Activated CD4-positive, alpha-beta memory T cell treated with anti-CD3 and anti-CD28 coated beads for 36 hours (primary cell): ENCODE measurements at places on chromosomes 5 and 9. TPM values are rescaled to one million over a fixed set of nuclear protein-coding genes. Genes with fewer than 3 reads are reported as not detected.

DNA sequence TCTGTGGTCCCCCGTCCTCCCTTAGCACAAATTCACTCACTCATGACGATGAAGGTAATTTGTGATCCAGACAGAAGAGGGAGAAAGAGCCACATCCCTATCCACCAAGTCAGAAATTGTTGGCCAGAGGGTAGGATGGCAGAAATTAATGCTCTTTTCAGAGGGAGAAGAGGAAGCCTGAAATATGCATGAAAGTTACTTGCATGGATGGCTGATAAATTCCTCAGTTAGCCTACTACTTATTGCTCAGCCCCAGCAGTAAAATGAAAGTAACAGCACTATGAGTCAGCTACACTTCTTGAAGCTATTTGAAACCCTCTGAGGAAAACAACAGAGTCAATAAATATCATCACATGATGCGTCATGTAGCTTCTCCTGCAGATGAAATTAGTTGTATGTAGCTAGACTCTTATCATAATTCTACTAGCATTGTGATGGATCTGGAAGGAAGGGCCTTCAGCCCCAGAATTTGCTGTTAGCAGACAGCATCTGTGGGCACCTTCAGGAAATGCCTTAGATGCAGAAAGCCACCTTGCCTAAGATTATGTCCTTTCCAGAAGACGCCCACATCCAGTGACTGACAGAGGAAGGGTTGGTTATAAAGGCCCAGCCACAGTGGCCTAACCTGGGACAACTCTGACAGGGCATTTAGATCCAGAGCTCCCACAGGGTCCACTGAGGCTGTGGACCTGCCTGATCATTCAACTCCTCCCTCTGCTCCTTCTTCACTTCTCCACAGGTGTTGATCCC, 81.2 kb upstream of the CCDC112 start:
- no peak for DNase-seq
- no peak overlapping the region for H3K4me3 ChIP-seq
- H3K36me3 ChIP-seq: no peaks in the 10 kb centered on the region
- peaks cover 3% of the 10 kb centered on the region for H3K27me3 ChIP-seq
- H3K27ac ChIP-seq: no peak overlapping the region

- H3K4me3 ChIP-seq: no peak overlapping the region
- no peak for DNase-seq
- peaks cover 4% of the 10 kb centered on the region for H3K36me3 ChIP-seq
Measured at GRCh38 chr9:37327553-37327952, 94.9 kb upstream of the GRHPR start.

- H3K4me1 ChIP-seq: peaks cover 80% of the 10 kb centered on the region
- no peaks in the 10 kb centered on the region for H3K27me3 ChIP-seq
- peak; percentile 51 for DNase-seq
- peak overlapping the region; percentile 97 for H3K27ac ChIP-seq
- H3K4me3 ChIP-seq: peak overlapping the region; percentile 62
Measured at GRCh38 chr9:98108531-98109031, 10.4 kb downstream of the TRIM14 start.

- H3K4me1 ChIP-seq: peaks cover 2% of the 10 kb centered on the region
- no peak overlapping the region for H3K4me3 ChIP-seq
- H3K27ac ChIP-seq: no peak overlapping the region
- peaks cover 10% of the 10 kb centered on the region for H3K27me3 ChIP-seq
Measured at GRCh38 chr5:78527054-78527859, 121.3 kb downstream of the LHFPL2 start.

The MRPS30 gene
- total RNA-seq: 49.3 TPM

The PAIP2 gene
- 110 TPM for total RNA-seq

The CKMT2 gene
- total RNA-seq: not detected

DNA sequence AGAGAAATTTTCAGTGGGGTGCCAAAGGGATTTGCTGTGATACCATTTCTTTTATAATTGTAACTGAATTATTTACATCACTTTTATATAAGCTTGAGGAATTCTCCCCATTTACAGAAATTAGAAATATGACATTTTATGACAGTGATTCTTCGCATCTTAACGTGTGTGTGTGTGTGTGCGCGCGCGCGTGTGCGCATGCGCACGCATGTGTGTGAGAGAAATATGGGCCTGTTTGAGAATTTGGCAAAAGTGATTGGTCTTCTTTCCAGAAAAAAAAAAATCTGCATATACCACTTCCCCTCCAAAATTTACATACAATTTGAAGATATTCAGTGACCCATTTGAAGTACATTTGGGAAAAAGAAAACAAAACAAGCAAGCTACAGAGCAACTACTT, 190.7 kb upstream of the PDE4D start:
- no peaks in the 10 kb centered on the region for H3K36me3 ChIP-seq
- H3K4me1 ChIP-seq: no peaks in the 10 kb centered on the region
- H3K27ac ChIP-seq: no peak overlapping the region
- H3K4me3 ChIP-seq: no peak overlapping the region
- DNase-seq: no peak

DNA sequence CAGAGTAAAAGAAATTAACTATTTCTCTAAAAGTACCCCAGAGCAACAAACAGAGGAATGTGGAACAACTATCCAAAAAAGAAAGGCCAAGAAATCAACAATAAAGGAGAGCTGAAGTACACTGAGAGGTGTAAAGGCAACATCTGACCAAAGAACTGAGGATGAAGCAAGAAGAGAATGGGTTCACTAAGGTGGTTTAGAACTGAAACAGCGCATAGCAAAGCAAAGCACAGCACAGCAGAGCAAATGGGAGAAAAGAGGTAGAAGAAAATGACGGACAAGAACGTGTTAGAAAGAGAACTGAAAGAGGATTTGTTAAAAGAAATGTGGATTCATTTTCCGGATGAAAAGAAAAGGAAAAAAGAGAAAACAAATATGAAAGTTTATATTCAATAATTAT, 25.8 kb downstream of the RFX3 start:
- H3K4me1 ChIP-seq: peaks cover 26% of the 10 kb centered on the region
- H3K27me3 ChIP-seq: no peaks in the 10 kb centered on the region
- no peak overlapping the region for H3K27ac ChIP-seq
- no peak for DNase-seq
- no peak overlapping the region for H3K4me3 ChIP-seq

DNA sequence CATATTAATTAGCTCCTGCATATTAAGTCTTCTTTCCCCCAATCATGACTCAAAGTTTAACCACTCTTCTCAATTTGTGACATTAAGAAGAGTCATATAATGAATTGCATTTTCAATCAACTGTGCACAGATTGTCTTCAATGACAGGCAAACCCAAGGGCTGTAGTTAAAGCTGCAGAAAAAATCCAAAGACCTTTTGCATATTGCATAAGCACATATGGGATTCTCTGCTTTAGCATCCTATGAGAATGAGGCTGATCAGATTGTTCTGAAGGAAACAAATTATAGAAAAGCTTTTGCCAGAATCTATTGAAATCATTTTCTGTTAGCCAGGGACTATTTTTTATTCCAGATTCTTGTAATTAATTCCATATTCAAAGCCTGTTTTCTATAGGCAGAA, 112.3 kb downstream of the FAM170A start:
- H3K4me3 ChIP-seq: no peak overlapping the region
- no peaks in the 10 kb centered on the region for H3K36me3 ChIP-seq
- no peaks in the 10 kb centered on the region for H3K4me1 ChIP-seq
- H3K27ac ChIP-seq: no peak overlapping the region

The HAVCR1 gene
- total RNA-seq: 0.40 TPM

- no peaks in the 10 kb centered on the region for H3K4me1 ChIP-seq
- no peak overlapping the region for H3K27ac ChIP-seq
- DNase-seq: no peak
Measured at GRCh38 chr5:98463676-98464075, 309.8 kb upstream of the RGMB start.

The RNF208 gene
- total RNA-seq: 4.4 TPM

The SPINK6 gene
- not detected for total RNA-seq

DNA sequence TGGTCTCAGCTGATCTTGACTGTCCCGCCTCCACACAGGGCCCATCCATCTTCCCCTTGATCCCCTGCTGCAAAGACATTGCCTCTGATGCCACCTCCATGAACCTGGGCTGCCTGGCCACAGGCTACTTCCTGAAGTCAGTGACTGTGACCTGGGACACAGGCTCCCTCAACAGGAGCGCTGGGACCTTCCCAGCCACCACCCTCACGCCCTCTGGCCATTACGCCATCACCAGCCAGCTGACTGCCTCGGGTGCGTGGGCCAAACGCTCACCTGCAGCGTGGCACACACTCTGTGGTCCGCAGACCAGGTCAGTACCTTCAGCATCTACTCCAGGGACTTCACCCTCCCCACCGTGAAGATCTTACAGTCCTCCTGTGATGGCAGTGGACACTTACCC, 71.9 kb downstream of the INSL6 start:
- H3K4me3 ChIP-seq: no peak overlapping the region
- H3K4me1 ChIP-seq: no peaks in the 10 kb centered on the region
- DNase-seq: no peak
- no peak overlapping the region for H3K27ac ChIP-seq

DNA sequence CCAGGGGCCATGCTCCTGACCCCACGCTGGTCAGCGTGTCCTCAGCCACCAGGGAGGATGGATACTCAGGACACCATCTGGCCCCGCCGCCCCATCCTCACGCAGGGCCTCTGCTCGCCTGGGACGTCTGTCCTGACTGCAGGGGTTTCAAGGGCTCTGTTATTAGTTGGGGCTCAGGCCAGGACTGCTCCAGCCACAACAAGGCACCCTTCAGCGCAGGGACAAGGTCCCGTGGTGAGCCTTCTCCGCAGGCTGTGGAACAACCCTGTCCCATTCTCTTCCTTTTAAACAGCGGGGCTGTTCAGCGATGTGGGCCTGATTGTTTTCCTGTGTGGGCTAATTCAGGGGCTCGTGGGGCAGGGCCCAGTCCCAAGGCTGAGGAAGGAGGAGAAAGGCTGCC, 61.6 kb downstream of the SEMA4D start:
- no peak overlapping the region for H3K27ac ChIP-seq
- H3K36me3 ChIP-seq: peaks cover 17% of the 10 kb centered on the region

DNA sequence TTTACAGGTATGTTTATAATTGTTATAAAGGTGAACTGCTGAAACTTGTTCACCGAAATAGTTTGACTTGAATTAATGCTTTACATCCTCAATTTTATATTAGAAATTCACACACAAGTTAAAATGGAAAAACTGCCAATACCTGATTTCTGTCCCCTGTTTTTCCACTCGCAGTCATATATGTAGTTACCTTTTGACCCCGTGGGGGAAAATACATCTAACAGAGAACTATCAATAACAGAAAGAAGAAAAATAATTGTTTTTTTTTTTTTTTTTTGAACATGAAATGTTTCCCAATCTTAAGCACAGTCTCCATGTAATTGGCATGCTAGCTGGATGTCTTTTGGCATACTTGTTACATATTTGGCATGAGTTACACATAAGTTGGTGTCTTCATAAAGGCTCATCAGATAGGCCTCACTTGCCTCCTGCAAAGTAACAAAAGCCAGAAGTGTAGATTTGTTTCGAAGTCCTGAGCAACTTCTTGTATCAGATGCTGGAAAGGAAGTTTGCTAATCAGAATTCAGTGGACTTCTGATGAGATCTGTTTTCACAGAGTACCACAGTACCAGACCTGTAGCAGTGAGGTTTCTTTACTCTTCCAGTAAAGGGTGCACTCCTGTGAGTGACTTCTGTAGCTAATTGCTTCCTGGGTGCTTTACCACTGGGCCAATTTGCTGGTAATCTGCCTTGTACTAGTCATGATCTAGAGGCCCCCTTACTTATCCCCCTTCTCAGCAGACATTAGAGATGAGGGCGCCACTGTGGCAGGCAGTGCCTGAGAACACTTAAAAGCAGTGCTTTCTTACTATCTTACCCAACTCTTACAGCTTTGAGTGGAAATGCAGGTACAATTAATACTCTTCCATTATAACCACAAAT, 36.2 kb upstream of the CXXC5 start:
- H3K4me3 ChIP-seq: no peak overlapping the region
- H3K36me3 ChIP-seq: peaks cover 12% of the 10 kb centered on the region
- H3K4me1 ChIP-seq: peaks cover 27% of the 10 kb centered on the region
- peak; percentile 44 for DNase-seq
- peak overlapping the region; percentile 76 for H3K27ac ChIP-seq
- no peaks in the 10 kb centered on the region for H3K27me3 ChIP-seq

- no peak for DNase-seq
- no peak overlapping the region for H3K27ac ChIP-seq
- peaks cover 5% of the 10 kb centered on the region for H3K27me3 ChIP-seq
- no peaks in the 10 kb centered on the region for H3K36me3 ChIP-seq
Measured at GRCh38 chr5:86979811-86980411, 287.8 kb upstream of the RASA1 start.

DNA sequence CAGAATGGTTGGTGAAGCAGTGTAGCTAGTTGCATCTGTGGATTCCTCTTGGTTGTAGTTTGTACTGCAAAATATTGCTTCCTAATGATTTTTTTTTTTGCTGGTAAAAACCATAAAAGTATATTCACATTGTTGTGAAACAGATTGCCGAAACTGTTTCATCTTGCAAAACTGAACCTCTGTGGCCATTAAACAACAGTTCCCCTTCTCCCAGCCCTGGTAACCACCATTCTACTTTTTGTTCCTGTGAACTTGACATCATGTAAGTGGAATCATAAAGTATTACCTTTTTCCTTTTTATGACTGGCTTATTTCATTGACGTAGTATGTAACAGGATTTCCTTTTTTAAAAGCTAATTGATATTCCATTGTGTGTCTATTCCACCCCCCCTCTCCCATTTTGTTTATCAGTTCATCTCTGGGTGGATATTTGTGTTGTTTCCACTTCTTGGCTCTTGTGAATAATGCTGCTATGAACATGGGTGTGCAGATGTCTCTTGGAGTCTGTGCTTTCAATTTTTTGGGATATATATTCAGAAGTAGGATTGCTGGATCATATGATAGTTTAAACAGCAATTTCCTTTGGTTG, 11.8 kb downstream of the SUB1 start:
- no peak overlapping the region for H3K4me3 ChIP-seq
- H3K4me1 ChIP-seq: peaks cover 65% of the 10 kb centered on the region
- H3K36me3 ChIP-seq: peaks cover 67% of the 10 kb centered on the region
- DNase-seq: no peak
- no peaks in the 10 kb centered on the region for H3K27me3 ChIP-seq

- no peak overlapping the region for H3K4me3 ChIP-seq
- H3K4me1 ChIP-seq: no peaks in the 10 kb centered on the region
- H3K27ac ChIP-seq: no peak overlapping the region
- no peaks in the 10 kb centered on the region for H3K36me3 ChIP-seq
- DNase-seq: no peak
Measured at GRCh38 chr5:128974567-128974966, 9.3 kb downstream of the SLC27A6 start.

GRCh38 chr5:154714266-154714986, 40.8 kb upstream of the LARP1 start:
- no peaks in the 10 kb centered on the region for H3K36me3 ChIP-seq
- H3K4me3 ChIP-seq: no peak overlapping the region
- no peaks in the 10 kb centered on the region for H3K27me3 ChIP-seq
